ENCODE measurements at places on chromosomes 6 and 20.
A peak's percentile ranks its signal among the peaks of the same experiment; 100 is the strongest.

- no peak for DNase-seq
These were observed 9.1 kb downstream of the GPR6 start for GRCh38 chr6:109987196-109987595.

DNA sequence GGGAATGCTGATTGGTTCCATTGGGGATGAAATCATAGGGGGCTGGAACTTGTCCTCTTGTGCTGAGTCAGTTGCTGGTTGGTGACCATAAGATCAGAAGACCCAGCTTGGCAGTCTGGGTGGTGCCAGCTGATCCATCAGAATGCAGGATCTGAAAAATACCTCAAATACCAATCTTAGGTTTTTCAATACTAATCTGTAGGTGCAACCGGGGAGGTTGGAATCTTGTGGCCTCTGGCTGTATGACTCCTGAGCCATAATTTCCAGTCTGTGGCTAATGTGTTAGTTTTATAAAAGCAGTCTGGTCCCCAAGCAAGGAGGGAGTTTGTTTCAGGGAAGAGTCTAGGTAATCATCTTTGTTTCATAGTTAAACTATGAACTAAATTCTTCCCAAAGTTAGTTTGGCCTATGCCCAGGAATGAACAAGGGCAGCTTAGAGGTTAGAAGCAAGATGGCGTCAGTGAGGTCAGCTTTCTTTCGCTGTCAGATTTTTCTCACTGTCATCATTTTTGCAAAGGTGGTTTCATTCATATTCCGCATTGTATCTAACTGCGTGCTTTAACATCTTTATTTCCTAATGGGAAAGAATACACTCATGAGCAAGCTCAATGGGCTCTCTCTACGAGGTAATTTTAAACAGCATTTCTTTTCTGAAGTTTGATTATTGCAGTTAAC is 2.0 kb downstream of the ARMH2 start:
- DNase-seq = no peak

GRCh38 chr6:9704989-9705388 is 709.9 kb downstream of the TFAP2A start:
- DNase-seq = no peak

DNA sequence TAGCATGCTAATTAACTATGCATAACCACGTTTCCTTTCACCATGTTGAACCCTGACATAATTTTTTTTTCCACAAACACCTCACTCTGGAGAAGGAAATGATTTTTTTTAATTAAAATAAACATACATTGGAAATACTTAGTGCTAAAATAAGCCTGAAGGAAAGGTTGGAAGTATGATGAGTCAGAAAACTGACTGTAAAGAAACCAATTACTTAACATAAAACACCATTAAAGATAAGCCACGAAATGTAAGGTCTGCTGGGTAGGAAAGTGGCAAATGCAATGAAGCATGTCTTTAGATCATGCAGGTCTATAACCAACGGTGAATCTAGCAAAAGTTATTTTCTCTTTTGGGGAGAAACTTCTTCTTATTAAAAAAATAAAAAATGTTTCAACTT is 47.5 kb downstream of the OPRM1 start:
- no peak for DNase-seq

DNA sequence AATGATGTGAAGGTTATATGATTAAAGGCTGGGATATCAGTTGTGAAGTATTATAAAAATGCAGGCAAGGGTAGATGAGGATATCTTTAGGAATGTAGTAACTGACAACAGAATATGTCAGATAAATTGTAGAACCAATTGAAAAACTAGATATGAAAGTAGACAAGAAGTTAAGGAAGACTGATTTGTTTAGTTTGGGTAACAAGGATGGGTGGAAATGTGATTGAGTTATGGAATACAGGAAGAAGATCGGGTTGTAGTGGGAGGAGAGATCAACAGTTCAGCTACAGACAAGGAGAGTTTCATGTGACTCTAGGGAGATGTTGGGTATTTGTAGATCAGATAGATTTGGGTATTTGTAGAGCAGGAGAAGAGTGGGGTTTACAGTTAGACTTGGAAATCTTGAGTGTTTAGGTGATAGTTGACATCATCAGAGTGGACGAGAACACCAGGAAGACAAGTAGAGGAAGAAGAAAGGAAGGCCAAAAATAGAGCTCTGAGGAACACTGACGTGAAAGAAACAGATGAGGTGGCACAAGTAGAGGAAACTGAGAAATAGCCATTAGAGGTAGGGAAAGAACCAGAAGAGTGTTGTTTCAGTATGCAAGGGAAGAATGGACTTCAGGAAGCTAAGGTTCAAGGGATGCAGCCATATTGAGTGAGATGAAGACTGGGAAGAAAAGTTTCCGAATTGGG is 12.1 kb upstream of the TSPYL1 start:
- DNase-seq = no peak

- peak; percentile 48 for DNase-seq
These were observed 50.6 kb downstream of the SRC start for GRCh38 chr20:37396416-37397075.

GRCh38 chr6:91366781-91367180 is 779.9 kb upstream of the MAP3K7 start:
- no peak for DNase-seq

GRCh38 chr6:7389162-7389450 is 436 bp downstream of the CAGE1 start:
- no peak for DNase-seq

GRCh38 chr20:21633829-21634228 is 71.6 kb upstream of the PAX1 start:
- DNase-seq = no peak

DNA sequence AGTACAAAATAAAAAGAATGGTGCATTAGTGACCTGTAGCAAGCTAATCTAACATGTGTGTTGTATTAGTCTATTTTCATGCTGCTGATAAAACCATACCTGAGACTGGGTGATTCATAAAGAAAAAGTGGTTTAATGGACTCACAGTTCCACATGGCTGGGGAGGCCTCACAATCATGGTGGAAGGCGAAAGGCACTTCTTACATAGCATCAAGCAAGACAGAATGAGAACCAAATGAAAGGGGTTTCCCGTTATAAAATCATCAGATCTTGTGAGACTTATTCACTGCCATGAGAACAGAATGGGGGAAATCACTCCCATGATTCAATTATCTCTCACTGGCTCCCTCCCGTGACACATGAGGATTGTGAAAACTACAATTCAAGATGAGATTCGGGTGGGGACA is 45.4 kb upstream of the AIG1 start:
- DNase-seq = no peak

GRCh38 chr20:62748311-62748710 is 39.7 kb downstream of the NTSR1 start:
- DNase-seq = no peak

GRCh38 chr6:108180776-108181175 is 15.0 kb downstream of the NR2E1 start:
- no peak for DNase-seq

- no peak for DNase-seq
These were observed 158.6 kb downstream of the GJA1 start for GRCh38 chr6:121594053-121594452.

DNA sequence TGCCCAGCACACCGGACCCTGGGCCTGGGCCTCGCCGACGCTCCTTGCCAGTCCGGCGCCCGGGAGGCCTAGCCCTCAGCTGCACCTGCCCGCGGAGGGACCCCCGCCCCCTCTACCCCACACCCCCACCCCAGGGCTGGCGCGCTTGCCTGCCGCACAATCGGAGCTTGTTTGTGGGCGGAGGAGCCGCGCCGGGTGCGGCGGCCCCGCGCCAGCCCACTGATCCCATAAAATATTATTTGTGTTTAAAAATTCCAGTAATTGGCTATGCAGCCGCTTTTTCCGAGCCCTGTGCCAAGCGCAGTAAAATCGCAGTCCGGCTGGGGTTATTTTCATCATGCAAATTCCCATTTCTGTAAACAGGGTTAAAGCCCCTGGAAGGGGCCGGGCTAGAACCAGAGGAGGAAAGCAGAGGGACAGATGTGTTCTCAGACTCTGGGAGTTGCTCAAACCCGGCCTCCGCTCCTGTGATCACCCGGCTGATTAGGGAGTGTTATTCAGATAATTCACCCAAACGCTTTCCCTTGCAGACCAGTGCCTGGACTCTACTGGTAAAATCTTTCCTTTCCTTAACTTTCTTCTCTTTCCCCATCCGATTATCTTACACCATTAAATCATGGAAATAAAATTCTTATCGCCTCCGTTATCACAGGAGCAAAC is 93.1 kb downstream of the NCR2 start:
- no peak for DNase-seq

GRCh38 chr6:47932575-47932974 is 150.7 kb downstream of the OPN5 start:
- no peak for DNase-seq

DNA sequence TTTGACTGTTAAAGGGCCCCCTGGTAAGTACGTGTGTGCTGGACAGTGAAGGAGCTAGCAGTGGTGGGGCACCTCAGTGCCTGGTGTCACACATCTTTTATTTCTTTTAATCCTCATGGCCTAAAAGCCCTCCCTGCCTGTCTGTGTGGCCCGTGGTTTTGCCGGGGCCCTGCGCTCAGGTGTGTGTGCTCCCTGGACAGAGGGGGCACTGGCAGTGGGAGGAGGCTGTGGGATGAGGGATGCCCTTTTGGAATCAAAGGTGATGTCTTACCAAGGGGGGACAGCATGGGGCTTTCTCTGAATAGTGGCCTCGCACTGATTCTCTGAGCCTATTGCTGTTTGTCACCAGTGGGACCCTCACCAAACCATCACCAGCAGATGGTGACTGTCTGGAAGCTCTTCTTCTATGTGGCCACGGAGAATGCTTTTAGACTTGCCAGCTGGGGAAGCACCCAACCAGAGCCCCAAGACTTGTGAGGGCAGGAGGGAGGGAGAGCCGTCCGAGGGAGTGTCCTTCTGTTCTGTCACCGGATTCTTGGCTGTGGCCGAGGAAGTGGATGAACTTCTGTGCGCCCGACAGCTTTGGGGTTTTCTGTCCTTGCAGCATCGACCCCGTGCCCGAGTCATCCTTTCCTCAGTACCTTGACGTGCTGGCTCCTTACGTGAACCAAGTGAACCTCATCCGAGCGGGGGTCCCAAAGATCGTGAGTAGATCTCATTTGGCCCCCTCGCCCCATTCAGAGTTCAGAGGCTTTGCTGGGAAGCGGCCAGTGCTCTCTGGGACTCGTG is 18.1 kb downstream of the PNLDC1 start:
- no peak for DNase-seq
